ENCODE measurements at places on chromosomes 11 and 22.

GRCh38 chr11:818396-819128 lies at the start of gene PNPLA2:
TSS of gene PNPLA2 (plus strand) at chr11:818914. CDS start at chr11:819719, 805 bp downstream.
- DNase-seq = no peak

GRCh38 chr11:37988031-37988430 lies 1390.0 kb upstream of the RAG2 start:
- DNase-seq = no peak

GRCh38 chr11:110973401-110973980 lies 261.3 kb upstream of the ARHGAP20 start:
- DNase-seq = no peak

DNA sequence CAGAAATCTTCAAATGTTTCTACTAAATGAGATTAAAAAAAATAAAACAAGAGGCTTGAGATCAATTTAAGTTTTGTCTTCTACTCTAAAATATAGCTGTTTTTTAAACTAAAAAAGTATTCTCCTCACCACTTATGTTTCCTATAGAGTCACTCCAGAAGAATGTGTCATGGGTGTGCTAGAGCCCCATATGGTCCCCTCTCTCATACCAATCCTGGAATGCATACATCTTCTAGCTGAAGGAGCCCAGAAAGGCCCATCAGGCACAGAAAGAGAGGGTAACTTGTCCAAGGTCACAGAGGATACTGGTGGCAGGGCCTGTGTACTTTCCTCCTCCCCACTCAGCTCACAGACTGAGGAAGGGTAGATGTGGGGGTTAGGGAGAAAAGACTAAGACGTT lies 34.4 kb downstream of the RELT start:
- no peak for DNase-seq
